K562 (cell line): ENCODE measurements at places on chromosomes 11 and 22. TPM values are rescaled to one million over a fixed set of nuclear protein-coding genes. Genes with fewer than 3 reads are reported as not detected.

- DNase-seq: no peak
Measured at GRCh38 chr11:126817096-126817495, 183.5 kb downstream of the KIRREL3 start.

DNA sequence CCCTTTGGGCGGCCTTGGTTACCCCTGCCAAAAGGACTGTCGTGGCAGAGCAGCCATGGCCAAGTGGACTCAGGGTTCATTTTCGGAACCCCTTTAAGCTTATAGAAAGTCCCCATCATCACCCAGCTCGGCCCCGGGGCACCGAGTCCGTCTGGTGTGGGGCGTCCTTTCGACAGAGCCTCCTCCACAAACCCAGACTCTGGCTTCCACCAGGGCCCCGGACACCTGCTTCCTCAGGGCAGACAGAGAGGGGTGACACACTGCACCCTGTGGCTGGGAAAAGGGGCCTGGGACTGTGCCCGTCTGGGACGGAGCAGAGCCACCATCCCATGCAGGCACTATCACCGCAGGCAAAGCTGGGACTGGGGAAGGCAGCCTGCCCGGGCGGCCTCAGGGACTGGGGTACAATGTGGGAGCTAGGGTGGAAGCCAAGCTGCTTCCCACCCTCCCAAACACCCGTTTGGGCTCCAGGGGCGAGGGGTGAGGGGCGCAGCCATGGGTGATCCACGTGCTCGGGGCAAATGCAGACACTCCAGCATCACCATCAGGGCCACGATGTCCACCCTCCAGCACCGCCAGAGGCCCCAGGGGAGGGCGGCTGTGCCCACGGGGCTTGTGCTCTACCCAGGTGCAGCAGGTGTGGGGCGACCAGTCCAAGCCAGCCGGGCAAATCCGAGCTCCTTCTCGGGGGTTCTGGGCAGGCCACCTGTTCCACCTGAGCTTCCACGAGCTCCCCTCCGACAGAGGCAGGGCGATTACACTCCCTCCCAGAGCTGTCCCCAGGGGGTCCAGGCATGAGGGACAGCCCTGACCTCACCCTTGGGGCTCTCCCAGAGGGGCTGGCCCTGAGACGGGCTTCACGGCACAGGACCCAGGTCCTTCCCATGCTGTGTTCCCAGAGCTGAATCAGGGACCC lies 11.7 kb upstream of the MRPL23 start:
- no peak for DNase-seq

Gene NRGN
- 6.8 and 7.8 TPM in 2 replicates for total RNA-seq

DNA sequence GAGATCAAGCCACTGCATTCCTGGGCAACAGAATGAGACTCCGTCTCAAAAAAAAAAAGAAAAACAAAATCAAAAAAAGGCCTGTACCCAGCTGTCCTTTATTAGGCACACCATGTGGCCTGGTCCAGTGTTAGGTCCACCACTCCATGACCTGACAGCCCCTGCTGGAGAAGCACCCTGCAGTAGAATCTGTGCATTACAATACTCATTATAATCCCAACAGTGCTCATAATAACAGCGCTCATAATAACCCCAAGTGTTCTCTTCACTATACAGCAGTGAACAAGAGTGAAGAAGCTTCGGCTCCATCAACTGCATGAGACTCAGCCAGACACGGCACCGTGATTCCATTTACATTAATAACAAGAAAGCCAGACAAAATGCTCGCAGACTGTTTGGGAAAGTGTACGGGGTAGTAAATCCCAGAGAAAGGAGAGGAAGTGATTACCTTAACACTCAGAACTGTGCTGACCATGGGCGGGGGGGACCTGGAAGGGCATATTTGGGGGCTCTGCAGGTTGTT lies 8.9 kb upstream of the EHD1 start:
- no peak for DNase-seq

DNA sequence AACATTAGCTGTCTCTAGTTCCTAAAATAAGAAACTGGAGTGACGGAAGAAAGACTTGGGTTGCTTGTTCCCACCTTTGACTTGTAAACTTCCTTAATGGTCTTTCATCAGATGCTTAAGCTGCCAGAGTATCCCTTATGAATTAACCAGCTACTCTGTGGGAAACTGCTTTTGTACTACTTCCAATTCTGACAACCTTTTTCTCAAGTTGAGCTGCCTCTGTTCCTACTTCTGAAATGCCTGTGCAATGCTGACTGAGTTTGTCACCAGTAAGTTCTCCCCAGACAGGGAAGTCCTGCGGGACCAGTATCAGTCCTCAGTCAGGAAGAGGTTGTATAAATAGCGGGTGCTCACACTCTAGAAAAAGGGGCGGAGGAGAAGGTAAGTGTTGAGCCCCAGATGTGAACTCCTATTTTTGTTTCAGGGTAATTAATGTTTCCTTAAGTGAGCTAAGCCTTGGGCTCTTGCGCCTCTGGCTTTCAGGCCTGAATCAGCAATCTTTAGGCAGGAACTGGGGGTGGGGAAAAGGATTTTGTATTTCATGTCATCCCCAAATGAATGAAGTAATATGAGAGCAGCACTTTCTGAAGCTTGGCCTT lies 67.2 kb downstream of the CECR2 start:
- no peak for DNase-seq

- DNase-seq: no peak
Measured at GRCh38 chr11:34154059-34154875, 48.8 kb downstream of the NAT10 start.

- DNase-seq: no peak
Measured at GRCh38 chr11:6635082-6635932, 16.1 kb upstream of the TPP1 start.

Gene SMC1B
- not detected in 2 replicates for total RNA-seq

GRCh38 chr11:58788355-58789023 lies 56.0 kb downstream of the GLYATL2 start:
- DNase-seq: peak; percentile 65

DNA sequence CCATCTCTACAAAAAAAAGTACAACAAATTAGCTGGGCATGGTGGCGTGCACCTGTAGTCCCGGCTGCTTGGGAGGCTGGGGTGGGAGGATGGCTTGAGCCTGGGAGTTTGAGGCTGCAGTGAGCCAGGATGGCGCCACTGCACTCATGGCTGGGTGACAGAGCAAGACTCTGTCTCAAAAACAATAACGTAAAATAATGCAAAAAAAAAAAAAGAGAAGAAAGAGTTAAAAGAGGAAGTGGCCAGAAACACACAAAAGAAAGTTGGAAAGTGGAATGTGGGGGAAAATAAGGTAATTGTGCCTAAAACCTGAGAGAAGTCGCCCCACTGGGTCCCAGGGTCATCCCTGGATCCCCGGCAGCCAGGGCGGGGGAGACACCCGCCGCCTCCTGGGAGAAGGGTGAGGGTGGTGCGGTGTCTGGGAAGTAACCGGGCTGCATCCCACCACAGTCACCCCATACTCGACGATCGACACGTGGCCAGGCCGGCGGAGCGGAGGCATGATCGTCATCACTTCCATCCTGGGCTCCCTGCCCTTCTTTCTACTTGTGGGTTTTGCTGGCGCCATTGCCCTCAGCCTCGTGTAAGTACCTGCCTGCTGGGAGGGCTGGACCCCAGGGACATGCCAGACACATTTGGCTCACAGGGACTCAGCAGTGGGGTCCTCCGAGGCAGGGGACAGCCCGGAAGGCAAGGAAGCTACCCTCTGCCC lies 8.1 kb downstream of the UPK3A start:
- DNase-seq: no peak

- DNase-seq: no peak
Measured at GRCh38 chr11:2088746-2089535, 50.2 kb downstream of the IGF2 start.

DNA sequence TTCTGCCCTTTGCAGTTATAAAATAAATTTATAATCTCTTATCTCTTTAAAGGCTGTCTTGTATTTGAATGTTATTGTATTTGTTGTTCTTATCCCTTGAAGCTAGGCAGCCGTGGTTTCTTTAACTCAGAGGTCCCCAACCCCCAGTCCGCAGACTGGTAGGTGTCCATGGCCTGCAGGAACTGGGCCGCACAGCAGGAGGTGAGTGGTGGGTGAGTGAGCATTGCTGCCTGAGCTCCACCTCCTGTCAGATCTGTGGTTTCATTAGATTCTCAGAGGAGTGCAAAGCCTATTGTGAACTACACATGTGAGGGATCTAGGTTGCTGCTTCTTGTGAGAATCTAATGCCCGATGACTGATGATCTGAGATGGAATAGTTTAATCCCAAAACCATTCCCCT lies 380.0 kb upstream of the CCDC90B start:
- no peak for DNase-seq

Gene CD81
- total RNA-seq: 181 and 189 TPM in 2 replicates

DNA sequence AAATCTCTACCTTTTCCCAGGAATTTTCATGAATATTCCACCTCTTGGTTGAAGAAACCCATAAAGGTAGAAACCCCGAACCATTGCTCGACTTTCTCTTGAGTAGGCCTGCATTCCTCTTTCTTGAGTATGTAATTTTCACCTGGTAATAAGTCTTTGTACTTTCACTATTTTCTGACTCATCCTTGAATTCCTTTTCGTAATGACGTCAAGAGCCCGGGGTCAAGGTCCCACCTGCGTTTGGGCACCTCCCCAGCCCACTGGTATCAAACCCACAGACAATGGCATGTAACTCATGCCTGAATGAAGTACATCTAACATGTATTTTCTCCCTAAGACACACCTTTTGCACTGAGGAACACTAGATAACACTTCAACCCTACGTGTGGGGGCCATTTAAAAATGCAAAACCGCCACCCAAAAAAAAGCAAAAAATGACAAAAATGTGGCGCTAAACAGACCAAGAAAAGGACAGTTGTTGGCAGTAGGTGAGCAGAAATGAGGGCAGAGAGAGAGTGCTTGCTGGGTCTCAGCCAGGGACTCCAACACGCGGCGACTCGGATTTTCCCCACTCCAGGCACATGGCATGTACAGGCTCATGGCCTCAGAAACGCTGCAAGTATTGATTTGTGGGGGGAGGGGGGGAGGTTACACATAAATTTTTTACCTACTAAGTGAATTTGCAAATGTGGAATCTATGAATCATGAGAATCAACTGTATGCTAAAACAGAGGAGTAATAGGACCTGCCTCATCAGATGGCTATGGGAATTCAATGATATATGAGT lies 4.1 kb upstream of the C11orf24 start:
- no peak for DNase-seq

Gene SC5D
- 12.0 and 13.8 TPM in 2 replicates for total RNA-seq

GRCh38 chr11:32213223-32213622 lies 122.3 kb downstream of the RCN1 start:
- no peak for DNase-seq

- DNase-seq: no peak
Measured at GRCh38 chr11:112922606-112923005, 38.6 kb upstream of the NCAM1 start.

- no peak for DNase-seq
Measured at GRCh38 chr22:21975854-21976345, 6.7 kb downstream of the TOP3B start.

Gene ZP1
- total RNA-seq: not detected in 2 replicates

- DNase-seq: no peak
Measured at GRCh38 chr11:10275714-10276113, 18.3 kb downstream of the SBF2 start.

GRCh38 chr22:33261699-33262098 lies 203.5 kb upstream of the SYN3 start:
- no peak for DNase-seq

Gene MPZL3
- total RNA-seq: 1.8 and 2.1 TPM in 2 replicates

DNA sequence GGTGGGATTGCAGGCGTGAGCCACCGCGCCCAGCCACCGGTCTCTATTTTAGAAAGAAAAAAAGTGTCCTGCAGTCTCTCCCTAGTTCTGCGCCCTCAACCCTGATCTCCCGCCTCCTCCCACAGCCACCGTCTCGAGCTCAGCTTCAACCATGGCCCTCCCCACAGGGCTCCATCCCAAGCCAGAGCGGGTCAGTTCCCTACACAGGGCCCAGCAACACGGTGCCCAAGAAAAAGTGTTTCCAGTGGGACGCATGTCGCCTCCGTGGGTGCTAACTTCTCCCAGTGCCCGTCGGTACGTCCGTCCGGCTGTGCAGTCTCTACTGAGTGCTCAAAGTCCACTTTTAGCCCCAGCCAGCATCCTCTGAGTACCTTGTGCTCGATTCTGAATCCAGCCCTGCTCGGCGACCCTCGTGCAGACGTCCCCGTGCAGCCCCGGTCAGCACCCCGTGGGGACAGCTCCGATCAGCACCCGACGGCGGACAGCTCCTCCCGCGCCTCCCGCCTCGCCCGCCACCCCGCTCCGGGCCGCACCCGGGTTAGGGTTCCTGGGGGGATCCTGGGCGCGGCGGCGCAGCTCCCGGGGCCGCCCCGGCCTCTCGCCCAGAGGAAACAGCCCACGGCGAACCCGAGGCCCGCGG lies 657 bp upstream of the MAPK8IP2 start:
- DNase-seq: peak; percentile 87

Gene TRIM51G
- total RNA-seq: not detected in 2 replicates

Gene MCAM
- 69.1 and 87.0 TPM in 2 replicates for total RNA-seq

Gene ROBO4
- total RNA-seq: 0.04 TPM in 1 of 2 replicates, not detected in the other
